A549 (cell line): ENCODE measurements at places on chromosomes 12 and 14.

DNA sequence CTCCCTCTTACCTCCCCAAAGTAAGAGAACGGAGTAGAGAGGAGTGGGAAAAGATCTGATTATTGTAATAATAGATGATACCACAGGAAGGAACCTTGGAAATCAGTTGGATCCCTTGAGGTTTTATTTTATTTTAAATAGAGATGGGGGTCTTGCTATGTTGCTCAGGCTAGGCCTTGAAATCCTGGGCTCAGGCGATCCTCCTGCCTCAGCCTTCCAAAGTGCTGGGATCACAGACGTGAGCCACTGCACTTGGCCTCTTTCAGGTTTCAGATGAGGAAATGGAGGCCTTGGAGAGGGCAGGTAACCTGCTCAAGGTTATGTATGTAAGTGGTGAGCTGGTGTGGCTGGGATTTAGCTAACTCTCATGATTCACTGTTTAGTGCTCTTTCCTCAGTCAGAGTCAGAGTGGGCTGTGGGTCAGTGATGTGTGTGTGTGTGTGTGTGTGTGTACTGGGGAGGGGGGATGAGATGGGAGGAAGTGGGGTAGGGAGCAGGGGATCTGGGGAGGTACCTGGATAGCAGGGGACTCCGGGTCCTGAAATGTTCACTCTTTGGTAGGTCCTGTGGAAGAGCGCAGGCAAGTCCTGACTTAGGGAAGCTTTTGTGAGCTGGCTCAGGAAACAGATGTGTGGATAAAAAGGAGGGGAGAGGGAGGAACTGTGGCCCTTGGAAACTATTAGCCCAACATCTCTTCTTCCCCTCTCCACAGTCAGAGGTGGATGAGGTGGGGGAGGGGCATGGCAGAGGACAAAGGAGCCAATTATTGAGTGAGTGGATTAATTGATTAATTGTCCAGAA lies 4.7 kb upstream of the CISTR start:
- DNase-seq, result no peak

DNA sequence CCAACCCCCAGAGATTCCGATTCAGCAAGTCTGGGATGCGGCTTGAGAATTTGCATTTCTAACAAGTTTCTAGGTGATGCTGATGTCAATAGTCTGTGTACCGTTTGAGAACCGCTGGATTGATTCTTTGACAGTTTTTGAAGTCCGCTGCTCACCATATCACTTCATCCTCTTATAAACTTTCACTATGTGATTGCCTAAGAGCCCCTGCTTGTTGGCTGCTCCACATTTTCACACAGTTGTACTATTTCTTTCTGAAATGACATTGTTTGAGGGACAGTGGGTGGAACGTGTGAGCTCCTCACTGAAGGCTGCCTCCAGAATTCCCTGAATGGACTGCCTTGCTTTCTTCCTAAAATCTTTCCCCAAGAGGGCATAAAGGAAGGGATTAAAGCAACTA lies 7.7 kb downstream of the C3AR1 start:
- no peak for DNase-seq

GRCh38 chr12:82510386-82510785 lies 152.1 kb downstream of the METTL25 start:
- no peak for DNase-seq

GRCh38 chr12:4118601-4119156 lies 154.9 kb upstream of the CCND2 start:
- DNase-seq, result no peak

DNA sequence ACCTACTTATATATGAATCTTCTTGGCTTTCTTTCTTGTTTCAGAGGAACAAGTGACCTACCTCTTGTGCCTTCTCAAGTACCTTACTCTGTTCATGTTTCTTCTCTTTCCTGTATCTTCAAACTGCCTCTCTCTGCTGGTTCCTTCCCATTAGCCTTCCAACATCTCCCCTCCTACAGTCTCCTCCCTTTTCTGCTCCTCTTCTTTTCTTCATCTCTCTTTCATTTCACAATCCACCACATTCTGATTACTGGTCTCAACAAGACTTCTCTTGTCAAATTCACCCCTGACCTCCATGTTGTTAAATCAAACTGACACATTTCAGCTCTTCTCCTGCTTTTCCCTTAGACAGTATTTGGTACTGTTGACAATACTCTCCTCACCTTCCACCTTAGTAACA lies 95.6 kb downstream of the BRMS1L start:
- DNase-seq, result no peak

DNA sequence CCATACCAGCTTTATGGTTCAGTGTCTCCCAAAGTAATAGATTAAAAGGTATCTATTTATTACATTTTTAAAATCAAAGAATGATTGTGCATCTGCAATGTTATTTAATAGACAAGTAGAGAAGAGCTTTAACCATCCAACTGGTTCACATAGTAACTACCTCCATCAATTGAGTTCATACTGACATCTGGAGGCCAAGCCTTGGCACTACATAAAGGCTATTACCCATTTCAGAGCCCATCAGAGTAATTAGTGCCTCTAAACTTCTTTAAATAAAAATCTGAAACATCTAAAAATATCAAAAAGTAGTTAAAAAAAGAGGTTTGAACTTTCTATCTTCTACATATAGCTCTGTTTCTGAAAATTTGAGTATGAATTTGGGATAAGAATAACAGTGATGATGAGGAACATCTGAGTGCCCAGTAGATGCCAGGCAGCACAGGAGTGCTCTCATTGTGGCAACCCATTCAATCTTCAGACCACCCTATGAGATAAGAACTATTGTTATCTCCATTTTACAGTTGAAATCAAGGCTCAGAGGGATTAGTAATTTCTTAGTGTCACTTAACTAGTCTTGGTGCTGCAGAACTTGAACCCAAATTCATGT lies 132.9 kb upstream of the DAAM1 start:
- DNase-seq, result peak; percentile 21

DNA sequence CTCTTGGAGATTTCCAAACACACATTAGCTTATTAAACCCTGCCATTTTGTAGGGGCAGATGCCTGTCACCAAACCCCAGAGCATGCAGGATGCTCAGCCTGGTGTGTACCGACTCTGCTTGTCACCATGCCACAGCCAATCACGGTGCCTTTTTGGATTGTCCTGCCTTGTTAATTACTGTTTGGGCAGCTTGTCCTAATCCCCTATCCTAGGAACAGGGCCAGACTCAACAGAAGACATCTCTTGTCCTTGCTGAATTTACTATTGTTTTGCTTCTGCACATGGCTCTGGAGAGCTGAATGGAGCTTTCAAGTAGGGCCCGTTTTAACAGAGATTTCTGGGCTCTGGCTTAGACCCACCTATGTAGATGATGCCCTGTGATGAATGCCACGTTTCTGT lies 388.5 kb downstream of the AACS start:
- no peak for DNase-seq

DNA sequence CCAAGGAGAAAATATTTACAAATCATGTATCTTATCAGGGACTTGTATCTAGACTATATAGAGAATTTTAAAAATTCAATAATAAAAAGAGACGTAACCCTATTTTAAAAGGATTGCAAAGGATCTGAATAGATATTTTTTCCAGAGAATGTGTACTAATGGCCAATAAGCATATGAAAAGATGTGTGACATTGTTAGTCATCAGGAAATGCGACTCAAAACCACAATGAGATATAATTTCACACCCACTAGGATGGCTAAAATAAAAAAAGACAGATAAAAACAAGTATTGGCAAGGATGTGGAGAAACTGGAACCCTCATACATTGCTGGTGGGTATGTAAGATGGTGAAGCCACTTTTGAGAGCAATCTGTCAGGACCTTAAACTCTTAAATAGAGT lies 141.9 kb upstream of the BMP4 start:
- DNase-seq, result no peak

GRCh38 chr14:50353126-50353525 lies 41.0 kb downstream of the DMAC2L start:
- DNase-seq, result no peak

- peak; percentile 78 for DNase-seq
Observed at GRCh38 chr14:64708148-64709004, 4.2 kb downstream of the PLEKHG3 start.

GRCh38 chr12:56658921-56659320 lies 13.1 kb upstream of the ATP5F1B start:
- DNase-seq, result no peak

GRCh38 chr12:110277530-110278254 lies 3.4 kb upstream of the ATP2A2 start:
- no peak for DNase-seq

- no peak for DNase-seq
Observed at GRCh38 chr14:61486930-61487495, 165.6 kb downstream of the PRKCH start.

DNA sequence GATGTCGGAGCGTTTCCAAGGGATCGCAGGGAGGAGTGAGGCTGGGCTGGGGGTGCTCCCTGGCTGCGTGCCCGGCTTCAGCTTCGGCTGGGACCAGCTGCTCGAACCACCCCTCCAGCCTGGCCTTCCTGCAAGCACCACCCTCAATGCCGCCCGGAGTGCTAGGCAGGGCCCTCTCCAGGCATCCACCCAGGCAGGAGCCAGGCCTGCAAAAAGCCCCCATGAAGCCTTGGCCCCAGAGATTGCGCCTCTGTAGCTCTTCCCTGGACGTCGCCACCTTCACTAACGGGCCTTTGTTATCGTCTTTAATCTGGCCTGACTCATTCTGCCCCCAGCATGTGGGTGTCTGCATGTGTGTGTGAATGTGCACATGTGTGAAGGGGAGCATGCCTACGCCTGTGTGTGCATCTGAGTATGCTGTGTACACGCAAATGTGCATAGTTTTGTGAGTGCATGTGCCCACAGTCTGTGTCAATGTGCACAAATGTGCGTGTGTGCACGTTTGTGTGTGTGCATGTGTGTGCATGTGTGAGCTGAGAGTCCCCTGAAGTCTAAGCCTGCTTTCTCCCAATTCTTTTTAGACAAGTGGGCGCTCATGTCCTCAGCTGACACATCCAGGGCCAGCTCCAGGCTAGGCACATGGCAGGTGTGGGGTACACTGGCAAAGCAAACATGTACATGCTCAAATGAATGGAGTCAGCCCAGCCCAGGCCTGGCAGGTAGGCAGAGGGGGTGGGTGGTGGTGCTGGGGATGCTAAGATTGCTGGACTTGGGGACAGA lies 195.4 kb upstream of the C14orf180 start:
- no peak for DNase-seq

- DNase-seq, result no peak
Observed at GRCh38 chr14:50362764-50363713, 33.6 kb downstream of the CDKL1 start.

DNA sequence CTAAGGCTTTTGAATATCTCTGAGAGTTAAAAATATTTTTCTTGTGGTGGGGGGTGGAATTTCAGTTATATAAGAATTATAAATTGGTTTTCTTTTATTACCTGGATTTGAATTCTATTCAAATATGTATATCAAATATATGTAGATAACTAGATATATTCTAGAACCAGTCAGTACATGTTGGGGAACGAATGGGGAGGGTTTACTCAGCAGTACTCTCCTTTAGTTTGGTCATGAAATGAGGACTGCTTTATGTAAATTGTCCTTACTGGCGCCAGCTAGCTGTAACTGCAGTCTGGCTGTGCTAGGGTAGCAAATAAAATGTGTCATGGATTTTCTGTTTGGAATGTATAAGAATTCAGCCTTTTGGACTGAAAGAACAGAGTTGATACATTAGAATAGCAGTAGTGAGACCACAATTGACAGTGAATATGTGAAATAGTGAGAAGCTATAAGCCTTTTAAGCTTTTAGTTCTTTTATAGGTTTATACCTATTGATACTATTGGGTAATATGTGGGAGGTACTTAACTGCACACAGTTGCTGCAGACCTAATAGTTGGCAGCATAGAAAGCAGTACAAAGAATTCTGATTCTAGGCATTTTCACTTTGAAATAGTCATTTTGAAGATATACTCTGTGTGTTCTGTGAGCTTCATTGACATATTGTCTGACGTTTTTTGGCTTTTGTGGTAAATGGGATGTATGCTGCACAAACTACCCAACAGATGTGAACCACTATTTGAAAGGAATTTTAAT lies 29.0 kb downstream of the ATF7IP start:
- DNase-seq, result peak; percentile 83

DNA sequence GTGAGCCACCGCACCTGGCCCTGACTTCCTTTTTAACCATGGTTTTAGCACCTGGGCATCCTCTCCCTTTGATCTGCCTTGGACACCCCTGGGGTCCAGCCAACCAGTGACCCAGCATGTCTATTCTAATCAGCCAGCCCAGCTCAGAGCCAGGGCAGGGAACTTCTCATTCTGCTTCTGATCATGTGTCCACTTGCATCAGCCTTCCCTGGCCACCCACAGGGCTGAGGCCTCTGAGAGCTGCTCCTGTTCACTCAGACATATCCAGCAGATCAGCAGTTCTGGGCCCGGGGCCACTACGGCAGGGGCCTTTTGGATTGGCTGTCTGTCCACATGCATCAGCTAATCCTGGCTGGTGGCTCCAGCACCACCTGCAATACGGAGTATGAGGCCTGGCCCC lies 117.9 kb upstream of the MAP1LC3B2 start:
- DNase-seq, result no peak

DNA sequence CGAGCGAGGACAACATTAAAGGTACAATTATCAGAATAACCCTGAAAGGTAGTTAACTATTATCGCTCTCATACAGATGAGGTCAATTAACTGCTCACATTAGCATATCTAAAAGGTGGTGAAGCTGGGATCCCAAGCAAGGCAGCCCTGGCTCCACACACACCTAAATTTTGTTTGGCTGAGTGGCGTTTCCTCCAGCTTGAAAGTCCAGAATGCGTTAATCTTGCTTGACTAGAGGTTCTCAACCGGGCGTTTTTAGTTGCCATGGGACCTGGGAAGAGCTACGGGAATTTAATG lies 531 bp downstream of the DLGAP5 start:
- no peak for DNase-seq

GRCh38 chr14:95696741-95697140 lies 10.5 kb downstream of the TCL1B start:
- DNase-seq, result no peak

DNA sequence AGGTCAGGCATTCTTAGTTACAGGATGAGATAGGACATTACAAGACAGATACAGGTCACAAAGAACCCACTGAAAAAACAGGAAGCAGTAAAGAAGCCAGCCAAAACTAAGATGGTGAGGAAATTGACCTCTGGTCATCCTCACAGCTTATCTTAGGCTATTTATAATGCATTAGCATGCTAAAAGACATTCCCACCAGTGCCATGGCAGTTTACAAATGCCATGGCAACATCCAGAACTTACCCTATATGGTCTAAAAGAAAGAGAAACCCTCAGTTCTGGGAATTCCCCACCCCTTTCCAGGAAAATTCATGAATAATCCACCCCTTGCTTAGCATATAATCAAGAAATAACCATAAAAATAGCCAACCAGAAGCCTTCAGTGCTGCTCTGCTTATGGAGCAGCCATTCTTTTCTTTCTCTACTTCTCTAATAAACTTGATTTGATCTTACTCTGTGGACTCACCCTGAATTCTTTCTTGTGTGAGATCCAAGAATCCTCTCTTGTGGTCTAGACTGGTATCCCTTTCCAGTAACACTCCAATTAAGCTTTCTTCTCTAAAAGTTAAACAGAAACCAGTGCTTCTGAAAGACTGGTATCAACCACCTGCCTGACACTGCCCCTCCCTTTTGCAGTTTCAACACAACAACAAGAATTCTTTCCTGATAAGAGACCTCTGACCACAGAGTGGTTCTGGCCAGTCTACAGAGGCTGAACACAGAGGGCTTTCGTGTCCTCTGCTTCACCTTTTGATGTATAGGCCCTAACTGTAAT lies 86.9 kb downstream of the BCAT1 start:
- DNase-seq, result no peak

- DNase-seq, result no peak
Observed at GRCh38 chr14:99564256-99564925, 39.6 kb downstream of the CCDC85C start.

- DNase-seq, result peak; percentile 59
Observed at GRCh38 chr12:57754411-57755193, at the start of gene MARCHF9. Gene MARCHF9, plus strand, starts transcription at chr12:57755103. Its CDS starts 426 bp downstream, at chr12:57755529.
